ENCODE measurements at places on chromosomes 7 and 10. TPM values are rescaled to one million over a fixed set of nuclear protein-coding genes. Genes with fewer than 3 reads are reported as not detected.

Gene CYP2C9
- total RNA-seq: 2.8 TPM

Gene GOLGA7B
- total RNA-seq: 0.41 TPM

GRCh38 chr7:39592586-39592985, 26.4 kb downstream of the YAE1 start:
- H3K4me1 ChIP-seq: peaks cover 5% of the 10 kb centered on the region
- no peak for DNase-seq
- no peak overlapping the region for H3K4me3 ChIP-seq
- no peaks in the 10 kb centered on the region for H3K36me3 ChIP-seq

GRCh38 chr10:122422266-122422989, 32.0 kb upstream of the ARMS2 start:
- H3K27ac ChIP-seq: no peak overlapping the region
- DNase-seq: no peak
- H3K27me3 ChIP-seq: no peaks in the 10 kb centered on the region
- H3K4me1 ChIP-seq: peaks cover 6% of the 10 kb centered on the region
- H3K36me3 ChIP-seq: peaks cover 13% of the 10 kb centered on the region
- H3K4me3 ChIP-seq: no peak overlapping the region

GRCh38 chr7:101974393-101974792, 157.0 kb downstream of the CUX1 start:
- peaks cover 45% of the 10 kb centered on the region for H3K4me1 ChIP-seq
- no peak overlapping the region for H3K27ac ChIP-seq
- DNase-seq: no peak
- peaks cover 6% of the 10 kb centered on the region for H3K36me3 ChIP-seq
- no peaks in the 10 kb centered on the region for H3K27me3 ChIP-seq

DNA sequence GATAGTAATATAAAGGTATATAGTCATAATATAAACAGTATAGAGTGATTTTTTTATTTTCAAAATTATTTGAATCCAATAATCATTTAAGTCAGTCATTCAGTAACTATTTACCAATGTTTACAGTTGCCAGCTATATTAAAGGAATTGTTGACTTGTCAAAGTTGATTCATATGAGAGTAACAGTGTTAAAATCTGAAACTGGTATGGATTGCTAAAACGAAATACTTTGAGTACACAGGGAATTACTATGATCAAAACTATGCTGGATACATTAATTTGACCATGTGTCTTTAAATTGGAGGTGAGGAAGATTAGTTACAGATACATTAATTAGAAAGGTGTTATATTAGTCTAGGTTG, 282.6 kb downstream of the ADK start:
- no peak for DNase-seq
- no peak overlapping the region for H3K4me3 ChIP-seq
- no peaks in the 10 kb centered on the region for H3K27me3 ChIP-seq
- H3K27ac ChIP-seq: no peak overlapping the region
- H3K36me3 ChIP-seq: peaks cover 4% of the 10 kb centered on the region

DNA sequence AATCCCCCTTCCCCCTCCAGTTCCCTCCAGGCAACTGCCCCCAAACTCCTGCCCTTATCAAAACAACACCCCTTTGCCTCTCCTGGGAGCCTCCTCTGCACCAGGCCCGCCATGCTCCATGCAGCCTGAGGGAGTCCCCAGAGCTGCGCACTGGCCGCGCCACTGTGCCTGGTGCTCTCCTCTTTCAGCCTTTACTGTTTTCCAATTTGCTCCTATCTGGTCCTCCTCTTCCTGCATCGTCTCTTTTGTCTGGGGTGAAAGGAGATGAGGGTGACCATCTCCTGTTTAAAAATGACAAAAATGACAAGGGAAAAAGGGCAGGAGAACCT, 165.8 kb upstream of the ADCY1 start:
- no peaks in the 10 kb centered on the region for H3K4me1 ChIP-seq
- H3K36me3 ChIP-seq: no peaks in the 10 kb centered on the region
- H3K4me3 ChIP-seq: no peak overlapping the region
- DNase-seq: no peak

- no peak overlapping the region for H3K27ac ChIP-seq
- H3K36me3 ChIP-seq: no peaks in the 10 kb centered on the region
- H3K4me1 ChIP-seq: peaks cover 16% of the 10 kb centered on the region
- H3K27me3 ChIP-seq: peaks cover 5% of the 10 kb centered on the region
Measured at GRCh38 chr10:80580638-80581468, 43.2 kb downstream of the SH2D4B start.

DNA sequence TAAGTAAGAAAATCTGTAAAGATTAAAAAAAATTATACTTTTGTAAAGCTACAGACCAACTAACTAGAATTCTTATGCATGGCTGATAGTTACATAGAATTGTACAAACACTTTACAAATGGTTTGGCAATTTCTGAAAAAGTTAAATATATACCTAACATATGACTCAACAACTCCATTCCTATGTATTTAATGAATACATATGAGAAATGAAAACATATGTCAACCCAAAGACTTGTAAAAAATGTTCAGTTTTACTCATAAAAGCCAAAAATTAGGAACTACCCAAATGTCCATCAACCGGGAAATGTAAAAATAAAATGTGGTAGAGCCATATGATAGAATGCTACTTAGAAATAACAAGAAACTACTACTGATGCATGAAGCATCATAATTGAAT, 152.6 kb upstream of the NRG3 start:
- no peaks in the 10 kb centered on the region for H3K4me1 ChIP-seq
- no peaks in the 10 kb centered on the region for H3K36me3 ChIP-seq
- no peak overlapping the region for H3K4me3 ChIP-seq
- H3K27me3 ChIP-seq: no peaks in the 10 kb centered on the region
- no peak overlapping the region for H3K27ac ChIP-seq

Gene STRIP2
- 1.00 TPM for total RNA-seq

Gene FRAT1
- total RNA-seq: 4.7 TPM

DNA sequence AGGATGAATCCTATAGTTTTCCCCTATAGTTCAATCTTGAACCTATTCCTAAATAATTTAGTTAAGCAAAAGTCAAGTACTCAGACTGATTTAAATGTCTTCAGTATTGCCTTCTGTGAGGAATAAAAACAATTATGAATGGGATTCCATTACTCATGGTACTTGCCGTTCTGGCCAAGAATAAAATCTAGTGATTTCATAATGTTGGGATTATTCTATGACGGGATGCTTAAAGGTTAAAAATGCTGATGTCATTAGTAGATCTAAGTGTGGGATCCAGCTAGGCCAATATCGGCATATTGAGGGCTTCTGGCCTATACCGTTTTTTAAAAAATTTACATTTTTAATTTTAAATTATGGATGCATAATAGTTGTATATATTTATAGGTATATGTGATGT, 5.3 kb downstream of the BPGM start:
- H3K27me3 ChIP-seq: no peaks in the 10 kb centered on the region
- H3K36me3 ChIP-seq: peaks cover 4% of the 10 kb centered on the region
- no peak for DNase-seq
- no peak overlapping the region for H3K4me3 ChIP-seq

Gene TMEM176B
- 98.5 TPM for total RNA-seq
